Fibroblast of skin of left quadriceps (primary cell): ENCODE measurements at places on chromosomes 16 and 17.

DNA sequence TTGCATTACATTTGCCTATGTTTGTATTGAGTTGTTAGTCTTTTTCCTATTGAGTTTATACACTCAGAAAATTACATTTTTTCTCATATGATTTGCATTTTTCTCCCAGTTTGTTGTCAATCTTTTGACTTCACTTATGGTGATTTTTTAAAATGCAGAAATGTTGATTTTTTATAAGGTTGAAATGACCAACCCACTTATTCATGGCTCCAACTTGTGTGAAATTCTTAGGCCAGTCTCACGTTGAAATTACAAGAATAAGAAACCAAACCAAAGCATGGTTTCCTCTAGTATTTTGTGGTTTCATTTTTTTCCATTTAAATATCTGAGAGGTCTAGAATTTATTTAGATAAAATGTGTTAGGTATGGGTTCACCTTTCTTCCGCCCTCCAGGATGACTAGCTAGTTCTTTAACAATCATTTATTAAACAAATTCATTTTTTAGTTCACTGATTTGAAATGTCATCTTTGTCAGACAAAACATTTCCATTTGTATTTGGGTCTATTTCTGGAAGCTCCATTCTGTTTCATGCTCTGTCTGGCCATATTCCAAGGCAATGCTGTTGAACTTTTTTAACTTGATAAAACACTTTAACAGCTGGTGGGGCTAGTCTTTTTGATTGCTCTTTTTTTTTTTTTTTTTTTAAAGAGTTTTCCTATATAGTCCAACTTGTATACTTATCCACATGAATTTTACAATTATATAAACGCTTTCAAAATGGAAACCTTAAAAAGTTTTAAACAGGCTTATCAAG, 40.0 kb downstream of the FAM20A start:
- no peak for DNase-seq

- no peak for DNase-seq
Measured at GRCh38 chr17:39753514-39754160, 15.9 kb downstream of the GRB7 start.

- DNase-seq = peak; percentile 4
Measured at GRCh38 chr17:751269-752001, 629 bp downstream of the GEMIN4 start.

- DNase-seq = no peak
Measured at GRCh38 chr17:16934133-16934795, 37.7 kb downstream of the TNFRSF13B start.

GRCh38 chr17:46117850-46118696, 75.2 kb downstream of the KANSL1 start:
- no peak for DNase-seq

DNA sequence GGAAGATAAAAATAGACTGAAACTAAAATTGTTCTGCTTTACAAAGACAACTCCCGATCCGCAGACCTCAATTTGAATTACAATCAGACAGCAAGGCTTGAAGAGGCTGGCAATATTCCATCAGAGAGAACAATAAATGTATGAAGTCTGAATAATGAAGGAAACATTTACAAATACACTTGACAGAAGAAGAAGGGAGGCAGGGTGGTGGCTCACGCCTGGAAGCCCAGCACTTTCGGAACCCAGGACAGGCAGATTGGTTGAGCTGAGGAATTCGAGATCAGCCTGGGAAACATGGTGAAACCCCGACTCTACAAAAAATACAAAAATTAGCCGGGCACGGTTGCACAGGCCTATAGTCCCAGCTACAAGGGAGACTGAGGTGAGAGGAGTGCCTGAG, 14.6 kb downstream of the ODF4 start:
- no peak for DNase-seq

DNA sequence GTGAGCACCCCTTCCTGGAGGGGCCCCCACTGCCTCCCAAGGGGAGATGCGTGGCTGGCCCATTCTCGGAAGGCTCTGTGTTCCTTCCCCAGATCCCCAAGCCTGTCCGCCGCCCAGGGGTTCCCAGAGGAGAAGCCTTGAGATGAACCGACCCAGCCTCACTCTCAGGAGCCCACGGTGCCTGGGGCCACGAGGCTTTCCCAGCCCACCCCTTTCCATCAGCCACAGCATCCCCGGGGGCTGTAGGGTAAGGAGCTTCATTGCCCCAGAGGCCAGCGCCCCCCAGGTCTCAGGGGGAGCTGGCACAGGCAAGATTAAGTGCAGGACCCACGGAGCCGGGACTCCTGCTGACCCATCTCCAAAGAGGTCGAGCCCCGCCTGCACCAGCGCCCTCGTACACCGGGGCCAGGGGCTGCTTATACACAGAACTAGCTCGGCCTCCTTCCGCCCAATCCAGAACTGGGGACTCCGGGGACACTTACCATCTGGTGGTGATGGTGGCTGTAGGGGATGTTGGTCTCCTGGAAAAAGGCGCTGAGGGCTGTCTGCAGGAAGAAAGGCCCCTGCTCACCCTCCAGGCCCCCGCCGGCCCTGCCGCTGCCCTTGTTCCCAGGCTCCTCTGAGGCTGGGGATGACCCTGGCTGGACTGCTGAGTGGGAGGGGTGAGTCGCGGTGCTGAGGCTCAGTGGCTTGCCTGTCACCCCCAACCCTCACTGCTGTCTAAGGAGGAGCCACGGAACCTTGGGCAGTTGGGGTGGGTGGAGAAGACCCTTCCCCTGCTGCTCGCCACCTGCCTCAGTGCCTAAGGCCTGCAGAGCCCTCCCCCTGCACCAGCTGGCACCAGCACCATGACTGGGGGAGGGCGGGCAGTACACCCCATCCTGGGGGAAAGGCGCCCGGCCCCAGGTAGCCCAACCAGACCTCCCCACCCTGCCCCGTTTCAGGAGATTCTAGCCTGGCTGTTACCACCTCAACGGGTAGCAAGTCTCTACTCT, 4.4 kb downstream of the UBALD1 start:
- DNase-seq = no peak

GRCh38 chr16:15772579-15773293, 84.1 kb downstream of the MYH11 start:
- DNase-seq = no peak

- peak; percentile 45 for DNase-seq
Measured at GRCh38 chr16:8678068-8678927, 3.9 kb downstream of the ABAT start.

- DNase-seq = peak; percentile 62
Measured at GRCh38 chr16:54407596-54407995, 121.0 kb upstream of the IRX3 start.

- DNase-seq = no peak
Measured at GRCh38 chr16:83211711-83212110, 584.9 kb downstream of the CDH13 start.

DNA sequence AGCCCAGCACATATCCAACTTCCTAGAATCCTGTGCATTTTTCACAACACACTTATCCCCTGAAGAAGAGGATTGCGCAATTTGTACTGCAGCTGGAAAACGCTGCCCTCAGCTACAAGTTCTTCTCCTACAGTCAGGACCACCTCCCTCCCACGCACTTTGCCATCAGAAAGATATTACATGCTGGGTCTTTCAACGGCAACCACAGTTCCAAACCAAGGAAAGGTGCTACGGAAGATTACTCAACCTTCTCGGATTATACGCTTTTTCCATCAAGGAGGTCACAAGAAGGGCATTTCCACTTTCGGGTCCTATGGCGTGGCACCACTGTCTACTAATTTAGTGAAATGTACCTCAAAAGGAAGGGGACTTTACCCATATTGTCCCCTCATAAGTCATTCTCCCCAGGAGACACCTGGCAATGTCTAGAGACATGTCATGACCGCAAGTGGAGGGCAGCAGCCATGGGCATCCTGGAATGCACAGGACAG, 35.2 kb downstream of the USP7 start:
- DNase-seq = no peak

- DNase-seq = no peak
Measured at GRCh38 chr16:85729452-85730185, 21.3 kb downstream of the C16orf74 start.

DNA sequence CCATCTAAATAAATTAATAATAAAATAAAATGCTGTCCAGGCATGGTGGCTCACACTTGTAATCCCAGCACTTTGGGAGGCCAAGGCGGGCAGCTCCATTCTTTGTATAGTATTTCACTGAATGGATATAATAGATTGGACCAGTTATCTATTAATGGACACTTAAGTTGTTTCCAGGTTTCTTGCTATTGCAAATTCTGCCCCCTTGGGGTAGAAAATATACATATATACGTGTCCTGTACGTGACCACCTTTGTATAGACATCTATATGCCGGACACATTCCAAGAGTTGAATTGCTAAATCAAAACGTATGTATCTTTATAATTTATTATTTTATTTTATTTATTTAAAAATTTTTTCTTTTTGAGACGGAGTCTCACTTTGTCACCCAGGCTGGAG, 3.9 kb upstream of the EXOC7 start:
- DNase-seq = no peak

DNA sequence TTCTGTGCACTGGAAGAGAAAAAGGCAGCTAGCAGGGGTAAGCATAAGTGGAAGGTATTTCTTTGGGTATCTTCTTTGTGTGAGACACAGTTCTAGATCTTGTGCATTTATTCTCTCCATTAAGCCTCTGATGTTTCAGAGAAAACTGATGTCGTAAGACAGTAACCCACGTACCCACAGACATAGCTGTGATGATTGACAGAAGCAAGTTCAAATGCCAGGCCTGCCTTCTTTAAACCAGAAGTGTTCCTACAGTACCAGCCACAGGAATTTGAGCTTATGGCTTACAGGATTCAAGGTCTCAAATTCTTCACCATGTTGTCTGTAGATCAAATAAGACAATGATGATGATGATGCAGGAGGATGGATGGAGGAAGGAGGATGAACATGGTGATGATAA, 161.4 kb upstream of the KCNJ16 start:
- no peak for DNase-seq

GRCh38 chr17:35423761-35424160, 8.5 kb downstream of the SLFN12 start:
- DNase-seq = no peak

DNA sequence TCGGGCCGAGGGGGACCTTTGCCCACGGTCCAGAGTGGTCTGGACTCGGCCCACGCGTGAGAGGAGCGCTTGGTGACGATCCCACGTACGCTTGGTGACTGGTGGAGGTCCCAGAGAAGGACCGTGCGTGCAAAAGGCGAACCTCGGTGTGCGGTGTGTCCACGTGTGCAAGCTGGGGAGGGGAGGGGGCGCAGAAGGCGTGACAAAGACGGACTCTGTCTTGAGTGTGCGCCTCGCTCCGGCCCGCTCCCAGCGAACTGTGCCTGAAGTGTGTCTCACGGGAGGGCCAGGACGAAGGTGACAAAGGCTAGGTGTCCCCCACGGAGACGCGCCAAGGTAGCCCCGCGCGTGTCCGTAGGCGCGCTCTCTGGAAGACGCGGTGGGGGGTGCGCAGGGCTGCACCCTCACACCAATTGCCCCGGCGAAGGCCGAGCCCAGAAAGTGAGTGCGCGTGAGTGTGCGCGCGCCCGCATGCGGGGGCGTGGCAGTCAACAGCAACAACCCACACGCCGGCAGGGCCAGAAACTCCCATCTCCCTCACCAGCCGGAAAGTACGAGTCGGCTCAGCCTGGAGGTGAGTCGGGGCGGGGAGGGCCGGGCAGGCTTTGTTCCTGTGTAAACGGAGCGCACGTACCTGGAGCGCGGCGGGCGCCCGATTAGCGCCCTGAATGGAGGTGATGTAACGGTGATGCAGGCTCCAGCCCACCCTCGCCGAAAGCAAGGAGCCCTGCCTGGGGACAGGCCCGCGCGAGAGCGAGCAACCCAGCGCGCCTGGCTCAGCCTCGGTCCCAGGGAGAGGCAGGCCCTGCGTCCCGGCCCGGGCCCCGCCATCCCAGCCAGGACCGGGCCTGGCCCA, at the start of gene GPRC5C:
TSS of gene GPRC5C (plus strand) at position 521 of the 856 bp plus-strand sequence. CDS start 7,689 bp downstream, outside the sequence.
- peak; percentile 4 for DNase-seq

DNA sequence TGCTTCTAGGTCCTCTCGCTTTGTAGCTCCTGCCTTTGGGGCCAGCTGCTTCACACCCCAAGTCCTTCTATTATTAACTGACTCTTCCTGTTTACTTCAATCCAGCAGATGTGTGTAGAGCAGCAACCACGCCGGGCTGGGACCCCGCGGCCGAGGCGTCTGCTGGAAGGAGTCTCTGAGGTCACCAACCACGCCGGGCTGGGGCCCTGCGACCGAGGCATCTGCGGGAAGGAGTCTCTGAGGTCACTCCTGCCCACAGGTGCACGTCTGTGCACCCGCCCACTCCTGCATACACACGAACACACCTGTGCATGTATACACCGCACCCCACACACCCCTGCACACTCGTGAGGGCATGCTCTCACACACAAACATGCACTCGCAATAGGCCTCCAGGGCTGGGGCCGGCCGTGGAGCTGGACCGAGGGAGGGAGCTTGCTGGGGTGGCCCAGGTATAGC, 7.8 kb upstream of the TEX19 start:
- no peak for DNase-seq

- peak; percentile 60 for DNase-seq
Measured at GRCh38 chr16:83682116-83682867, 125.5 kb upstream of the HSBP1 start.

DNA sequence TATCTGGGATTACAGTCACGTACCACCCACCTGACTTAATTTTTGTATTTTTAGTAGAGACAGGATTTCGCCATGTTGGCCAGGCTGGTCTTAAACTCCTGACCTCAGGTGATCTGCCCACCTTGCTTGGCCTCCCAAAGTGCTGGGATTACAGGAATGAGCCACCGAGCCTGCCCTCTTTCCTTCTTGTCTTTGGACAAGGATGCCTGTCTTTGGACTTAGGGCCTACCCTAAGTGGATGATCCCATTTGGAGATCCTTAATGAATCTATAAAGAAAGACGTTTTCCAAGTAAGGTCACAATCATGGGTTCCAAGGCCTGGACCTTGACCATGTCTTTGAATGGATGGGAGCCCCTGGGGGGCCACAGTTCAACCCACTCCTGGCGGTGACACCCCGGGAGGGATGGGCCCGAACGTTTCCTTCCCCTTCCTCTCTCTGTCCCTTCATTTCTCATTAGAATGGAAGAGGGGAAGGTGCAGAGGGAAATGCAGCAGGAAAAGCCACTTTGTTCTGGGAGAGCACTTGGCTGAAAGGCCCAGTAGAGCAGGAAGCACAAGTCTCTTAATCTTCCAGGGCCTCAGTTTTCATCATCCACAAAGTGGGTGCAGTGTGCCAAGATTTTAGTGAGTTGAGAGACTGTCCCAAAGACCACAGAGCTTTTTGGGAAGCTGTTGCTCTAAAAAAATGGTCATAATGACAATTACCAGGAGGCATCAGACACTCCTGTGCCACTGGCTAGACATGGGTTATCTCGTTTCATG, 353.3 kb downstream of the SEC14L1 start:
- no peak for DNase-seq

- DNase-seq = no peak
Measured at GRCh38 chr16:12245088-12245920, 268.8 kb downstream of the SNX29 start.

GRCh38 chr16:29835926-29836325, 15.7 kb downstream of the MVP start:
- no peak for DNase-seq

- no peak for DNase-seq
Measured at GRCh38 chr17:79220201-79220712, 145.6 kb downstream of the ENGASE start.

DNA sequence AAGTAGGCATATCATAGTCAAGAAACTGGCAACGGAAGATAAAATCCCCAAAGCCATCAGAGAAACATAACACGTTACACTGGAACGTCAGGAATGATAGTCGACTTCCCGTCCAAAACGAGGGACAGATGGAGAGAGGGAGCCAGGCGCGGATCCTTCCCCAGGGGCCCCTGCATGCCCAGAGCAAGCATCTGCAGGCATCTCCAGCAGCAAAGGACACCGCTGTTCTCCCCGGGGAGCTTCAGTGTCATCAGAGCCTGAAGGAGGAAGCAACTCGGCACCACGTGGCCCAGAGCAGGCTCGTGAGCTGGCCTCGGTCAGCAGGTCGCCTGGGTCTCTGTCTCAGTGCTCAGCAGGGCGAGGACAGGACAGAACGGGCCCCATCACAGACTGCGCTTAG, 50.1 kb downstream of the LMF1 start:
- peak; percentile 71 for DNase-seq
